ENCODE measurements at places on chromosomes 2 and 18.

GRCh38 chr18:44945888-44946401 is 265.3 kb downstream of the SETBP1 start:
- no peak for DNase-seq

DNA sequence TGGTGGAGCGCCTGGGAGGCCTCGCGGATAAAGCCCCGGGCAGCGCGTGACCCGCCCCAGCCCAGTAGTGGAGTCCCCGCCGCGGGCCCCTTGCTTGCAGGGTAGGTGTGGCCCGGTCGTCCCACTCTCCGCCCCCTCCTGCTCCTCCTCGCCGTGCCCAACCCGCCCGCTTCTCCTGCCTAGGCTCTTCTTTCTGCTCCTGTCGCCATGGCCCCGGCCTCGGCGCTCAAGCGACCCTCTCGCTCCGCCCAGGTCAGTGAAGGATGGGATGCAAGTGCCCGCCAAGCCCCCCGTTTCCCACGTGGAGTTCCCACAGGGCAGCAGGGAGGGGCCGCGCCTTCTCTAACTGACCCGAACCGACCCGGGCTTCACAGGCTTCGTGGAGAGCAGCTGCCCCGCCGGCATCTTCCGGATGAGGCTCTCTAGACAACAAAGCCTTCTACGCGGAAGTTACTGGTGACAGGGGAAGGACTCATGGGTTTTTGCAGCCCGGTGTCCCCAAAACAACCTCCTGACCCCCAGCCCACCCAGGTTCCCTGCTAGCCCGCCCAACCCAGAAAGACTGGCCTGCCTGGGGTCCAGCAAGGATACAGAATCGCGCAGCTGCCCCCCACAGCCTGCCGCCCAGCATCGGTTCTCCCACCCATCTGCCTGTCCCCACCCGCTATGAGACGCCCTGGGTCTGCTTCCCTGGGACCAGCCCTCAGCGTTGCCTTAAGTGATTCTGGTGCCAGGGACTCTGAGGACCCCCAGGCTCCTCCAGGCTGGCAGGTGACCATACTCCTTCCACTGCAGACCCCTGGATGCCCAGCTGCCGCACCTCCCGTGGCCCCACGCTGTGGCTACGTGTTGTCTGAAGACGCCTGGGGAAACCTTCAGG is 32.8 kb downstream of the TTC32 start:
- DNase-seq, result peak; percentile 30

DNA sequence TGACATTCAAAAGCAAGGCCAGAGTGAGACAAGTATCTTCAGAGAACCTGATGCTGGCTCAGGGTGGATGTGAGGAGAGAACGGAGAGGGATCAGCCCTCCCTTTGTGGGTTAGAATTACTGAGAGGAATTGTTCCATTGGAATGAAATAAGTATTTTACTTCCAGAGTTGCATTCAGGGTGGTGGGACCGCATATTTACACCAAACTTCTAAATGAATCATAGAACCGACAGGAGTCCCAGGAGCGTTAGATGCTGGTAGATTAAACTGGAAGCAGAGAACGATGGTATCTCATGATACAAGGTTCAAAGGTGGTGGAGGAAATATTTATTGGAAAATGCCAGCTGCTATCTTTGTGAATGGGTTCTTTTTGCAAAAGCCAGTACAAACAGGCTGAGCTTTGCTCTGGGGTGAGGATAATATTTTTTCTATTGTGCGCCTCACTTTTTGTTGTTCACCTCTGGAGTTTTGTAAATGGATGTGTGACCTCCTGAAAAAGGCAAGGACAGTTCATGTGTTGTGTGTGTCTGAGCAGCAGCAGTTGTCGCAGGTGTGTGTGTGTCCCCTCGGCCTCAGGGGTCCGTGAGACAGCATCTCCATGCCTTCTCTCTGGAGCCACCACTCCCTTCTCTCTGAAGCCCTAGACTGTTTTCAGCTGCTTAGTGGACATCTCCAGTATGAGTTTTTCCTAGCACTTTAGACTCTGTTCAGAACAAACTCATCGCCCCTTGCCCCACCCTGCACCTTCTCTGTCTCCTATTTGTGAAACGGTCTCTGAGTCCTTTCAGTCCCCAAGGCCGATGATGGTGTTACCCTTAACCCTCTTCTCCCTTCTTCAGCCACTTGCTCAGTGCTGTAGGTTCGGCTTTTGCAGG is 17.8 kb downstream of the MTCL1 start:
- DNase-seq, result no peak

DNA sequence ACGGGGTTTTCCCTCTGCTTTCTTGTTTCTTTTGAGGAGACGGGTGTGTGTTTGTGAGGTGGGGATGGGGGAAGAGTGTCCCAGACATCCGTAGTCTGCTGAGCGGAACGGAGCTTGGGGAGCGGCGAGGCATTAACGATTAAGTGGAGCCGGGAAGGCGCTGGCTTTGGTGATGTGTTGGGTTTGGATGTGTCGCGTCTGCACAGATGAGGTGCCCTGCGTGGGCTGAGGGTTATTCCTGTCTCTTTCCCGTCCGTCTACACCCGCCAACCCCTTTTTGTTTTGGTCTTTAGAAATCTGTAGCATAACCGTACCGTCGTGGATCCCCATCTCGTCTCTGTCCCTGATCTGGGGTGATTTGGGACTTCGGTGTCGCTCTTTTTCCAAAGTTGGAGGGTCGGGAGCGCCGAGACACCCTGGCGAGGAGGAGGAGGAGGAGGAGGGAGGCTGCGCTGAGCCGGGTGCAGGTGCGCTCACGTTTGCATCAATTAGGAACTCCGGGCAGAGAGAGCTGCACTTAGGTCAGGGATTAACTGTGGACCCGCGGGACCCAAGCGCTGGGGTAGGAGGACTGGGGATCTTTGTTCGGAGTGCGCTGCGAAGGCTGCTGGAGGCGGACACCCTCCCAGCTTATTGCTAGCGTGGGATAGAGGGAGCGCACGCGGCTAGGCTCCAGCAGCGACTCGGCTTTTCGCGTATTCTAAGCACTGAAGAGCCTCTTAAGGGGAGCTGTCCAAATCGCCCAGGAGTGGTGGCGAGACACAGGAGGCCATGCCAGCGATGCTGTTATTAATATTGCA is 720.3 kb downstream of the DPP10 start:
- DNase-seq, result no peak

- no peak for DNase-seq
These were observed 97.8 kb upstream of the PMAIP1 start for GRCh38 chr18:59802031-59802430.

DNA sequence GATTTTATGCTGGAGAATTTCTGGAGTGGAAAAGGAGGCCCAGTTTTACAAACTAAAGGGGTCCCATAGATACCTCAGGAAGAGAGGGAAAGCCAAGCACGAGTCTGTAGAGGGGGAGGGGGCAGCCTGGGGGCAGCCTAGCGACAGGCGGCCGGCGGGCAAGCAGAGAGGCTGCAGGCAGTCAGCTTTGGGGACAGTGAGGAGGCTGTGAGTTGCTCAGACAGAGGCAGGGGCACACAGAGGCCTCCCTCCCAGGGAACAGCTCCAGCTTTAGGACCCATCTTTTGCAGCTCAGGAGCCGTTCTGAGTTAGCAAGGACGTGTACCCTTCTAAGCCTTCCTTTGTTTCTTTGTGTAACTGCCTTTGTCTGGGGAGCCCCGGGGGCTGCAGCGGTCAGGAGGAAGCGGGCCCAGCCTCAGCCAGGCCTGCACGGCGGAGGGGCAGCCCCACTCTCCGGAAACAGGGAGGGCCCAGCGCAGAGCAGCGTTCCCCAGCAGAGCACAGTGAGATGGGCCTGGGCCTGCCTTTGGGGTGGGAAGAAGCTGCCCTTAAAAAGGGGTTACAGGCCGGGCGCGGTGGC is 41.1 kb upstream of the RALBP1 start:
- DNase-seq, result no peak

- no peak for DNase-seq
These were observed 247.6 kb downstream of the MEIS1 start for GRCh38 chr2:66682476-66682875.

- no peak for DNase-seq
These were observed 164.5 kb downstream of the PMAIP1 start for GRCh38 chr18:60064271-60064670.

- DNase-seq, result no peak
These were observed 564.6 kb upstream of the PKDCC start for GRCh38 chr2:41483226-41483625.

GRCh38 chr2:207815254-207815653 is 45.5 kb upstream of the FZD5 start:
- DNase-seq, result no peak

DNA sequence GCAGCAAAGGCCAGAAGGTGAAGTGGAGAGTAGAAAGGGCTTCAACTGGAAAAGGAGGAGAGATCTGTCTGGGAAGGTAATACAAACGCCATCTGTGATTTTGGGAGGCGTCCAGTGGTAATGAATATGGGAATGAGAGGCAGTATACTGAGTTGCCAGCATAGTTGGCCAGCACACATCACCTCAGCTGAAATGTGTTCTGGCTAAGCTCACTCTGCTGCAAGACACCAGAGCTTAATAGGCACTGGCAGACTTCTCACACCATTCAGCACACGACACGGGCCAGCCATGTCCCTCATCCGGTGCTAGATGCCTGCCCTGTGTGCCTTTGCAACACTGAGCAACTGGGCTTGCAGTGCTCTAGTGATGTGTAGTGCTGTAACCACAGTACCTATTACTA is 277.1 kb downstream of the PIEZO2 start:
- no peak for DNase-seq

DNA sequence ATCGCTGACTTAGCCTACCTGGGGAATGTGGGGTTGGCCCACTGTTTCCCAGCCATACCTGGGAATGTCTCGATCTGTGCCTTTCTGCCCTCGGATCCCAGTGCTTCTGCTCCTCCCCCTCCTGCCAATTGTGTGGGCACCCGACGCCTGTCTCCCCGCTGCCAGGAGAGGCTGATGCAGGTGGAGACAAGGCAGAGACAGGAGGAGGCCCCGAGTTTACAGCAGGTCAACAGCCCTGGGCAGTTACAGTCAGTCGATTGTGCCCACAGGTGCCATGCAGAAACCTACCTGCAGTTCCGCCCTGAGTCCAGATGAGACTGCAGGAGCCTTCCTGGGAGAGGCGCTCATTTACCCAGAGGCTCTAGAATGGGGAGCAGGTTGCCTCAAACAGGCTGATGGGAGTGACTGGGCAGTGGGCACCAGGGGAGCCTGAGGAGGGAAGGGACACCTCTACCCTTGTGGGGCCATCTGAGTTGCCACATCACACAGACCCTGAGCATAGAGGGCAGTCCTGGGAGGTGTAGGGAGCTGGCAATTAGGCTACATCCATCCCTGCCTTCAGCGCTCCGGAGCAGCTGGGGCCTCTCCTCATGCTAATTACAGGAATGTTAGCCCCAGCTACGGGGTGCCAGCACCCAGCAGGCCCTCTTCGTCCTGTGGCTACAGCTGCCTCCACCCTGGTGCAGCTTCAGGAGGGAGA is 300.1 kb downstream of the NDUFA10 start:
- DNase-seq, result no peak

DNA sequence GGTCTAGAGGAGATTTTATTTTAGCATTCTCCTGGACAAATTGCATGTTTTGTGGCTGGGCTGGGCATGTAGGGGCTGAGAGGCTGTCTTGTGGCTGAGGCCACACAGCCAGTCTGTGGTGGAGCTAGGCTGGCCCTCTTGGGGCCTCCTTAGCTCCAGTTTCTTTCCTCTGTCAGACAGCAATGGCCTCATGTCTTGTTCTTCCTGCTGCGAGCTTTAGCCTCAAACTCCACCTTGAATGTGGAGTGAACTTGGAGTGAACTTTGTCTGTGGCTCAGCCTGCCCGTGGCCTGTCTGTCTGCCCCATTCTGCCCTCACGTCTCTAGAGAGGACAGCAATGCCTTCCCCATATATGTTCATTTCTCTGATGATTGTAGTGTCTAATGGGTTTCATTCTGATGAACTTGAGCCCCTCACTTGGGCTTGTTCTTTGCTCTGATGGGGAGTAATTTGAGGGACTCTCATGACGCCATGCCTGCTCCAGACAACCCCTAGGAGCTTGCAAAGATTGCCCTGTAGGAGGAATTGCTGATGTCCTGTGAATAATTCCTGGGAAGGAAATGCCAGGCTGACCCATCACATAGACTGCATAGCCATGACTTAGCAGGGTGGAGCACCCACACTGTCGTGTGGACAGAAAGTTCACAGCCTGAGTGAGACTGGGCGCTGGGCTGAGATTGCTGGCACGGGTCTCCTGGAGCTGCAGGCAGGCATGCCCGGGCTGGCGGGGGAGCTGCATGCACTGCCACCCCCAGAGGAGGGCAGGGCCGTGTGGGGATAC is 42.6 kb downstream of the ASAP2 start:
- DNase-seq, result no peak

Data from activated CD8-positive, alpha-beta memory T cell treated with anti-CD3 and anti-CD28 coated beads for 4 hours (primary cell).